ENCODE measurements at places on chromosomes 12 and 14. TPM values are rescaled to one million over a fixed set of nuclear protein-coding genes. Genes with fewer than 3 reads are reported as not detected.

TAS2R14 gene
- total RNA-seq = 0.38 TPM

PLEKHA5 gene
- 7.5 TPM for total RNA-seq

IFNG-AS1 gene
- total RNA-seq = not detected

DTX1 gene
- total RNA-seq = 0.42 TPM

DEPDC4 gene
- total RNA-seq = 1.4 TPM

Data from A549 treated with RU486 at 1 μM for 4 hours (cell line).